Breast epithelium (tissue), 4 donors: ENCODE measurements at places on chromosomes 6 and 20.

DNA sequence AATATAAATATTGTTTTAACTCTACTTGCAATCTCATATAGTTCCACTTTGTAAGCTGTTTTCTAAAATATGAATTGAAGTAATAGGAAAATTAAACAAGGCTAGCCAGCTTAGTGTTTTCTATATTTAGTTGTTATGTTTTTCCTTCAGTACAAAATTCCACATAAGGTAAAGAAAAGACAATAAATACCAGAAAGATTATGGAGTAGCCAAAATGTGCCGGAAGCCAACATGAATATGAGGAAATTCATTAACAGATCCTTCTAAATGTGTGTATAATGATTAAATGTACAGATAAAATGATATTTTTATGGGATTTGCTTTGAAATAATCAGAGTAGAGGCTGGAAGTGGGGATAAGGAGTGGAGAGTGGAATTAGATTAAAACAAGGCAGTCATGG lies 52.5 kb upstream of the COL21A1 start:
- H3K36me3 ChIP-seq: no peaks in the 10 kb centered on the region
- no peak overlapping the region for H3K27ac ChIP-seq
- no peaks in the 10 kb centered on the region for H3K4me1 ChIP-seq

GRCh38 chr6:137202078-137202477 lies 17.1 kb downstream of the IFNGR1 start:
- H3K27me3 ChIP-seq: no peaks in the 10 kb centered on the region
- no peaks in the 10 kb centered on the region for H3K4me1 ChIP-seq
- peaks cover 3% of the 10 kb centered on the region for H3K36me3 ChIP-seq
- no peak overlapping the region for H3K4me3 ChIP-seq
- H3K27ac ChIP-seq: no peak overlapping the region

DNA sequence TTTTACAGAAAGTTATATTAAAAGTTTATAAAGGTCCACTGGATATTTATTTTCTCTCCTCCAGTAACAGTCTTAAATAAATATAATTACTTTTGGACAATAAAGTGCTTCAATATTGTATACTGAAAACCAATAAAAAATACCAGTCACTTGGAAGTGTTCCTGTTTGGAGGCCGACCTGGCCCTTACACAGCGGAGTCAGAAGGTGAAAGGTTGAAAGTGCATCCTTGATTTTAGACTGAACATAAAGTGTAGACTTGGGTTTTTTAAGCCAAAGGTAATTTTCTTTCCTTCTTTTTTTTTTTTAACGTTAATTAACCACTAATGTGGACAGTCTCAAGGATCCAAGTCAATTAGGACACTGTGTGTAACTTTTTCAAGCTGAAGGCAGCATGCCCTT lies 152.3 kb upstream of the TBX18 start:
- H3K4me1 ChIP-seq: no peaks in the 10 kb centered on the region
- no peak for DNase-seq
- H3K27ac ChIP-seq: no peak overlapping the region
- no peaks in the 10 kb centered on the region for H3K36me3 ChIP-seq
- H3K27me3 ChIP-seq: no peaks in the 10 kb centered on the region
- H3K4me3 ChIP-seq: no peak overlapping the region

GRCh38 chr6:106383573-106383972 lies 23.1 kb downstream of the CRYBG1 start:
- no peak overlapping the region for H3K4me3 ChIP-seq
- H3K4me1 ChIP-seq: no peaks in the 10 kb centered on the region
- DNase-seq: no peak
- no peaks in the 10 kb centered on the region for H3K27me3 ChIP-seq
- no peak overlapping the region for H3K27ac ChIP-seq
- H3K36me3 ChIP-seq: no peaks in the 10 kb centered on the region

DNA sequence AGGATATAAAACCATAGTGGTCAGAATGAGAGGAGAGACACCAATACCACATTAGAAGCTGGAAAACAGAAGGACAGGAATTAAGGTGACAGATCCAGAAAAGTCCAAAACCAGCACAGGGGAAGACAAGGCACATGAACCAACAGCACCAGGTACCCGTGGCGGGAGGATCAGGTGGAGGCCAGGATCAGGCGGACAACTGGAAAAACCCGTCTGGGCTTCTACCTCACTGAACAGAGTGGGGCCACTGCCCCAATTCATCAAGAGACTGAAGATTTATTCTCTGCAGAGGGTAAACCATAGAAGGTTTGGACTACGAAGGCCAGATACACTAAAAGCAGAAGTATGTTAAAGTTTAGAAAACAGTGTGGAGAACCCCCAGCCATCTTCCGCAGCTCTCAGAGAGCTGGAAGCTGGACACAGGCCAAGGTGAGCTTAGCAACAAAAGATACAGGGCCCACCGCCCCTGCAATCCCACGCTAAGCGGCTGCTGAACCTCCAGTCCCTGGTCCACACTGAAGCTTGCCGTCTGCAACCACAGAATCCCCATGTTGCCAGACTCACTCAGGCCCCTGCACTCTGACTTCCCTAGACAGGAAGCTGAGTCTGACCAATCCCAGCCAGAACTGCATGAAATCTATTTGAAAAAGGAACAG lies 29.9 kb downstream of the ABHD12 start:
- H3K36me3 ChIP-seq: no peaks in the 10 kb centered on the region
- no peak overlapping the region for H3K4me3 ChIP-seq

DNA sequence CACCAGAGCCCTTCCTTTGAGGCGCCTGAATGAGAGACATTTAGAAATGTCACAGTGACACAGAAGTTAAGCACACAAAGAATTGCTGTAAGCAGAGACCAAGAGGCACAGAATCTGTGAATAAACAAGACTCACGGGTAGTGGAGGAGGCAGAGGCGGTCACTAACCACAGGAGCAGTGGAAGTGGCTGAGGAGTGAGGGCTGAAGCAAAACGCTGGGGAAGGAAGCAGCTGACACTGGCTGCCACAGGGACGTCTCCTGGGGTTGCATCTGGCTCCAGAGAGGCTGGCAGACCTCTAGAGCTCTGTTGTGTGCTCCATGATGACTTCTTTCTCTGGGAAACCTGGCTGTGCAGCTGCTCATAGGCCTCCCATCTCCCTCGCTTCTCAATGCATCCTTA lies 65.0 kb upstream of the SLC2A12 start:
- no peaks in the 10 kb centered on the region for H3K36me3 ChIP-seq
- no peak overlapping the region for H3K27ac ChIP-seq

GRCh38 chr6:75608956-75609533 lies 7.4 kb downstream of the SENP6 start:
- peaks cover 12% of the 10 kb centered on the region for H3K4me1 ChIP-seq
- DNase-seq: no peak
- H3K27ac ChIP-seq: peak overlapping the region; percentile 61
- H3K27me3 ChIP-seq: no peaks in the 10 kb centered on the region

DNA sequence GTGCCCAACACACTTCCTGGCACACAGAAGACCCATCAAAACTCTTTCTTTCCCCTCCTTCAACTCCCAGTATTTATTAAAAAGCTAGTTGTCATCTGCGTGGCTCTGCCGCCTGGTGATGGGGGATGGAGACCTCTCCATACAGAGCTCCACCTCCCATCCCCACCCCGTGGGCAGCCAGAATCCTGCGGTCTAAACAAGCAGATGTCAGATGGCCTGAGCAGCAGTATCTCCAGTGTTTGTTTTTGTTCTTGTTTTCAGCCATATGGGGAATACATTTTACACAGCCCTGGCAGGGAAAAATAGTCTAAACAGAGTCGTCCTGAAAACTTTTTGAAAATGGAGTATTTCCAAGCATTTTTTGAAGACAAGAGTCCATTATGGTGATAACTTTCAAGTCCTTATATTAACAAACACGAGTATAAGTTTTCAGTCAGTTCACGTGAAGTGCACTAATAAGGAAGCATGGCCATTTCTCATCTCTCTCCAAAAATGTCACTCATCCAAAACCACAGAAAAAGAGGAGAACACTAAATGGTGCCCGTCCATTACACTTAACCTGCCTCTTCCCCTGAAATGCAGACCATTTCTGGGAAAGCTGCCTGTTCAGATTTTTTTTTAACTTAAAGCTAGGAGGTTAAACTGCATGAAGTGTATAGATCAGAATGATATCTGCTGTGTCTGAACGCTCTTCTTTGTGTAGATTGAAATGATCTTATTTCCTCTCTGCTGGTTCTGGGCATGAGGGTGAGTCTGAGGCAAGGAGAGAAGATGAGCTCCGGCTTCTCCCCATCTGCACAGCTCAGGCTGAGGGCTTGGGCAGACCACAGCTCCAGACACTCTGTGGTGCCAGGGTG lies 91.0 kb downstream of the TCP11 start:
- H3K36me3 ChIP-seq: no peaks in the 10 kb centered on the region
- peak overlapping the region; percentile 38 for H3K4me3 ChIP-seq
- H3K27me3 ChIP-seq: no peaks in the 10 kb centered on the region
- peak overlapping the region; percentile 92 for H3K27ac ChIP-seq

GRCh38 chr20:19923762-19924161 lies 93.4 kb upstream of the NAA20 start:
- no peaks in the 10 kb centered on the region for H3K36me3 ChIP-seq
- H3K4me1 ChIP-seq: no peaks in the 10 kb centered on the region
- H3K27me3 ChIP-seq: no peaks in the 10 kb centered on the region
- no peak for DNase-seq

DNA sequence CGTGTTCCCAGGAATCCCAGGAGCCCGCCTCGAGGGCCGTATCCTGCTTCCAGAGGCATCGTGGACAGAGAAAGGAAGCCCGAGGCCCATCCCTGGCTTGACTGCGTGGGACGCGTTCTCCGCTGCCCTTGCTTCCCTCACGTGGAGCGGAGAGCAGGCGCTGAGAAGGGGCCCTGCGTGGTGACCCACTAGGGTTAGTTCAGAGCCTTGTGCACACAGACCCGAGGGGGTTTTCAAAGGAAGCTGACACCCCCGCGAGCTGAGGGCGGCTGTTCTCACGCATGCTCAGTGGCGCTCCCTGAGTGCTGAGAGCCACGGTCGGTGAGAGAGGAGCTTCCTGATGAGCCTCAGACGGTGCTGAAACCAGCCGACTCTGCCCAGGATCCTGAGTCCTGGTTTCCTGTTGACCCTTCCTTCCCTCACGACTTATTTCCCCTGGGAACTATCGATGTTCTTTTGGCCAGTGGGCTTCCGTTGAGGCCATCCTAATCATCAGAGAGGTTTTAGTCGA lies 28.9 kb upstream of the CCR6 start:
- H3K4me3 ChIP-seq: peak overlapping the region; percentile 48
- no peak overlapping the region for H3K27ac ChIP-seq
- H3K27me3 ChIP-seq: no peaks in the 10 kb centered on the region

GRCh38 chr20:11987526-11987925 lies 69.8 kb downstream of the BTBD3 start:
- no peak overlapping the region for H3K27ac ChIP-seq
- no peaks in the 10 kb centered on the region for H3K36me3 ChIP-seq
- DNase-seq: no peak
- H3K27me3 ChIP-seq: no peaks in the 10 kb centered on the region

GRCh38 chr20:64236137-64237088 lies 19.1 kb upstream of the PCMTD2 start:
- no peak overlapping the region for H3K27ac ChIP-seq
- no peak for DNase-seq
- no peaks in the 10 kb centered on the region for H3K4me1 ChIP-seq
- H3K4me3 ChIP-seq: no peak overlapping the region
- H3K36me3 ChIP-seq: no peaks in the 10 kb centered on the region
- H3K27me3 ChIP-seq: no peaks in the 10 kb centered on the region

- no peaks in the 10 kb centered on the region for H3K27me3 ChIP-seq
- H3K27ac ChIP-seq: no peak overlapping the region
- H3K4me1 ChIP-seq: no peaks in the 10 kb centered on the region
- no peak overlapping the region for H3K4me3 ChIP-seq
- no peak for DNase-seq
These were observed 67.2 kb downstream of the POPDC3 start for GRCh38 chr6:105112577-105112976.

- no peaks in the 10 kb centered on the region for H3K27me3 ChIP-seq
- no peak for DNase-seq
- H3K27ac ChIP-seq: no peak overlapping the region
- H3K4me1 ChIP-seq: no peaks in the 10 kb centered on the region
- H3K4me3 ChIP-seq: no peak overlapping the region
These were observed 73.8 kb downstream of the CDK19 start for GRCh38 chr6:110741517-110741916.

DNA sequence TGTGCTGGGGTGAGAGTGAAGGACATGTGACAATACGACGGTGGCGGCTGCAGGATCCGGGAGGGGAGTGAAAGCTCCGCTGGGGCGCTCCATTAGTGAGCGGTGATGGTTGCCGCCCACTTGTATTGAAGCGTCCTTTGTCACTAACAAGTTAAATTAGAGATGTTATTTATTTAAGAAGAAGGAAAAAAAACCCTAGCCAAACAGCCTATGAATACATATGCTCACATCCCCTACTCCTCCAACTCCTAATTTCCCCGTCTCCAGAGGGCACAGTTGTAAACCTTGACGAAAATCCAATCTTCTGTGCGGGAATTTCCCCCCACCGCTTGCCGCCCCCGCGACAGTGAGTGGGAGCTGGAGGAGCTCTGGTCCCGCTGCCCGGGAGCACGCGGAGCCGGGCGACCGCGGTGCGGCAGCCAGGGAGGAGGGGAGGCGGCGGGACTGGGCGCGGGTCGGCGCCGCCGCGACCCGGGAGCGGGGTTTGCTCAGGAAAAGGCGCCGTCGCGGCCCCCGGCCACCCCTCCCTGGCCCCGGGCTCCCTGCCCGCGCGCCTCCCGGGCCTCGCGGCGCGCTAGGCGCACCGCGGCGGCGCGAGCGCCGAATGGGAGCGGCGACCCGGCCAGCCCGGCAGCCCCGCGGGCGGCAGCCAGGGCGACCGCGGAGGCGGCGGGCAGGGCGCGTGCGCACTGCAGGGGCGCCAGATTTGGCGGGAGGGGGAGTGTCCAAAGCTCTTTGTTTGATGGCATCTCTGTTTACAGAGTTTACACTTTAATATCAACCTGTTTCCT lies at the start of gene MYB:
TSS of gene MYB (plus strand) at position 767 of the 791 bp plus-strand sequence. CDS start 206 bp downstream, outside the sequence.
- peaks cover 22% of the 10 kb centered on the region for H3K27me3 ChIP-seq
- no peaks in the 10 kb centered on the region for H3K36me3 ChIP-seq

GRCh38 chr20:16528078-16528477 lies 45.2 kb downstream of the KIF16B start:
- no peak for DNase-seq
- H3K27ac ChIP-seq: peak overlapping the region; percentile 22
- no peaks in the 10 kb centered on the region for H3K4me1 ChIP-seq
- H3K36me3 ChIP-seq: no peaks in the 10 kb centered on the region

DNA sequence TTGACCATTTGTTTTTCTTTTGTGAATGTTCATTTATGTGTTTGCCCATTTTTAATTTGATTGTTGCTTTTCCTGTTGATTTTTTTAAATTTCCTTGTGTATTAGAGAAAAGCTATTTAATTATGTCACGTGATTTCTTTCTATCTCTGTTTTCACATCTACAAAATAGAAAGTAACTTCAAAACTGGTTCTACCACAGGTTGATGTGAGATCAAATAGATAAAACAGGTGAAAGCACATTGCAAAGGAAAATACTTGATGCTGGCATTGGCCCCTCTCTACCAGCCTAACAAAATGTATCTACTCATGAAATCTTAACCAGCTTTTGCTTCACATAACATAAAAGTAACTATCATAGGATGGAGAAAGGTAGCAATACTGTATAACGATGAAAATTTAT lies 129.2 kb downstream of the TMEM242 start:
- no peak overlapping the region for H3K4me3 ChIP-seq
- no peaks in the 10 kb centered on the region for H3K4me1 ChIP-seq
- no peak for DNase-seq
- no peaks in the 10 kb centered on the region for H3K36me3 ChIP-seq

GRCh38 chr6:56904068-56904467 lies 50.8 kb upstream of the BEND6 start:
- H3K4me3 ChIP-seq: no peak overlapping the region
- H3K4me1 ChIP-seq: no peaks in the 10 kb centered on the region
- H3K27me3 ChIP-seq: no peaks in the 10 kb centered on the region
- no peak overlapping the region for H3K27ac ChIP-seq

- DNase-seq: no peak
- no peaks in the 10 kb centered on the region for H3K27me3 ChIP-seq
- no peaks in the 10 kb centered on the region for H3K36me3 ChIP-seq
- no peak overlapping the region for H3K4me3 ChIP-seq
- no peak overlapping the region for H3K27ac ChIP-seq
- H3K4me1 ChIP-seq: no peaks in the 10 kb centered on the region
These were observed 12.6 kb upstream of the ADA start for GRCh38 chr20:44664131-44664530.
